ENCODE measurements at places on chromosomes 1 and 21. TPM values are rescaled to one million over a fixed set of nuclear protein-coding genes. Genes with fewer than 3 reads are reported as not detected.

GRCh38 chr1:245871915-245872314 is 635.2 kb downstream of the SMYD3 start:
- no peak for DNase-seq

DNA sequence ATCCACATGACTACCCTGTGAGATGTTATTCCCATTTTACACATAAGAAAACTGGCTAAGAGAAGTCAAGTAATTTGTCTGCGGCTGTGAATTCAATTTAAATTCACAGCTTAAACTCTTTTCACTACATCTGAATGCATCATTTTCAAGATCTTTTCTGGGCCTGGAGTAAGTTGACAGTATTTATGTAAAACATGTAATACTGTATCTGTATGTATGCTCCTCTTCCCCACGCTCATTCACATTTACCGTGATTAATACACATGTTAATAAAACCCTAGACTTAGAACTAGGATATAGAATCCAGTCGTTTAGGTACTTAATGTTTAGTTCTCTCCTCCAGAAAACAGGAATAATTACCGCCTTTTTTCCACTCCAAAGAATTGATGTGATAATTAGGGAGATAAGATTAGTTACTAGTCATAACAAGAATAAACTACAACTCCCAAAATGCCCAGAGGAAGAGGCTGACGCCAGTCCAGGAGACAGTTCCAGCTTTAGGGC is 442 bp upstream of the PPP1R12B start:
- no peak for DNase-seq

DNA sequence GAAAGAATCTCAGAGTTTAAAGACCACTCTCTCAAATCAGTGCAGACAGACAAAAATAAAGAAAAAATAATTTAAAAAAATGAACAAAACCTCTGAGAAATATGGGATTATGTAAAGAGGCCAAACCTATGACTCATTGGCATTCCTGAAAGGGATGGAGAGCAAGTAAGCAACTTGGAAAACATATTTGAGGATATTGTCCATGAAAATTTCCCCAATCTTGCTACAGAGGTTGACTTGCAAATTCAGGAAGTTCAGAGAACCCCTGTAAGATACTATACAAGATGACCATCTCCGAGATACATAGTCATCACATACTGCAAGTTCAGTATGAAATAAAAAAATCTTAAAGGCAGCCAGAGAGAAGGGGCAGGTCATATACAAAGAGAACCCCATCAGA is 43.7 kb upstream of the IVNS1ABP start:
- DNase-seq, result peak; percentile 35

DNA sequence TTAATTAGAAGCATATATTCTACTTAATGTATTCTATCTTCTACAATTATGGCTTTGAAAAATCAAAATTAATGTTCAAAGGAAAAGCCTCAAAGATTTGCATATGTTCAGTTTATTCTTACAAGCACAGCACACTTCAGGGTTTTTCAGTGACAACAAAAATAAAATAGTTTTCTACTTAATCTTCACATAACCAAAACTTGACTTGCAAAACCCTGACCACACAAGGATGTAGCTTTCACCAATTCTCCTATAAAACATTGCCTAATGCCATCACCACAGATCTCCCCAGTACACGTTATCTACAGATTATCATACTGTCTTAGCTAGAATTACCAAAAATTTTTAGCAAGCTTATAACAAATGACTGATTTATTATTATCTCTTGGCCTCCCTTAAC is 23.3 kb downstream of the LPAR3 start:
- no peak for DNase-seq

GRCh38 chr1:91809317-91809716 is 76.6 kb downstream of the TGFBR3 start:
- DNase-seq, result no peak

- DNase-seq, result no peak
Observed at GRCh38 chr1:209945377-209945776, 7.4 kb downstream of the SYT14 start.

DNA sequence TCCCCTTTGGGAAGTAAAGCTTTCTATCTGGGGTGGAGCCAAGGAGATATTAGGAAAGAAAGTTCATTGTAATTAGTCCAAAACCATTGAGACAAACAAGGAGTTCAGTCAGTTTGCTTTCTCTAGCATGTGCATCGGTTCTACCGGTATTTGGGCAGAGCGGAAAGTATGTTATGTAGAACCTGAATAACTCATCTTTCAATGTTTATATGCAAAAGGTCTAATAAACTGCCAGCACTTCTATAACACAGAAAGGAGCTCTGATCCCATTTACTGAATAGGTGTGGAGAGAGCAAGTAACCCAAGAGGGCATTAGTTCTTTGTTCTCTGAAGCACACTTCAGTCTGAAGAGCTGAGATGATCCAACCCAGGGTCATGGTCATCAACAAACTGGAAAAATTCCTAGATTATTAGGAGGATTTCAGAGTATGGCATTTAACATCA is 3.5 kb downstream of the TGFB2 start:
- DNase-seq, result peak; percentile 41

DNA sequence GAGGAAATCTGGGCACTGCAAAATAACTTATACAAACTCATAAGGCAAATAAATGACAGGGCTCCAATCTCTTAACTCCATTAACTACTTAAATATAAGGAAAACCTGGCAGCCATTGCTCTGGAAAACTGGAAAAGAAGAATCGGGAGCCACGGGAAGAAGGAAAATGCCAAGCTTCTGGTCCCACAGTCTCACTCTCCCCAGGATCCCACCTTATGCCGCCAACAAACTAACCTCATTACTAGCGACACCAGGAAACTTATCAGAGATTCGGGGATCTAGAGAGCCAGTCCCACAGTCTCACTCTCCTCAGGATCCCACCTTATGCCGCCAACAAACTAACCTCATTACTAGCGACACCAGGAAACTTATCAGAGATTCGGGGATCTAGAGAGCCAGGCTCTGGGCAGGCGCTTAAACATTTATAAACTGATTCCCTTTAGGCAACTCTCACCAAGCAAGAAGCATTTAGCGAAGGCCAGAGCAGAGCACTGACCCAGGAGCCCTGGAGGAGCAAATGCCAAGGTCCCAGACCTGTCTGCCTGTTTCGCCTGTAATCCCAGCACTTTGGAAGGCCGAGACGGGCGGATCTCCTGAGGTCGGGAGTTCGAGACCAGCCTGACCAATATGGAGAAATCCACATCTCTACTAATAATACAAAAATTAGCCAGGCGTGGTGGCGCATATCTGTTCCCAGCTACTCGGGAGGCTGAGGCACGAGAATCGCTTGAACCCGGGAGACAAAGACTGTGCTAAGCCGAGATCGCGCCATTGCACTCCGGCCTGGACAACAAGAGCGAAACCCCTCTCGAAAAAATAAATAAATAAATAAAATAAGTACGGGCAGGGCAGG is 720 bp downstream of the PSMB2 start:
- peak; percentile 11 for DNase-seq

DNA sequence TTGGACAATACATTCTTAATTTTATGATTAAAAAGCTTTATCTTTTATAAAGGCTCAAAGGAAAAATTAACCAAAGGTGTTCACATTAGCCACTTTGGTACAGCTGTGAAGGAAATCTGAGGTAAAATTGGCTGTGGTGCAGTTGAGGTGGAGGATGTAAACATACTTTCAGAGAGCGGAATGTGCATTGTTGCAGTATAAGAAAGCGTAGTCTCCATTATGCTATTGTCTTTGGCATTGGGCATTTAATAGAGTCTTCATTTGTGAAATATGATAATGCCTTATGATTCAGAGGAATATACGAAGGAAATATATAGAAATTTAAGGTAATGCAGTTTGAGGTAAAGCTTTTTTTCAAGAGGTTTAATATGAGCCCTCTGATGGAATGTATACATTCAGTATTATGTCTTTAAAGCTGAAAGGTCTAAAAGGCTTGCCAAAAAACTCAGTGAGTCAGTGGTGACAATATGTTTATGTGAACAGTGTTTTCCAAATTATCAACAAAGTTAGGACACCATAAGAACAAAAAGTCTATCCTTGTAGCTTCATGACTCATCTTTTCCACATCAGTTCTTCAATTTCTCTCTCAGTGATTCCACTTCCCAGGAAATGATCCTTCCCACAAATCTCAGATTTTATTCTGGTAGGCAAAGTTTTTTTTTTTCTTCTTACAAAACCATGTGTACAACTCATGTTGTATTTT is 26.9 kb upstream of the DDR2 start:
- DNase-seq, result peak; percentile 92

GRCh38 chr1:41514381-41514780 is 29.9 kb upstream of the EDN2 start:
- no peak for DNase-seq

- DNase-seq, result peak; percentile 36
Observed at GRCh38 chr1:31476891-31477846, 64.2 kb downstream of the SERINC2 start.

GRCh38 chr1:46197560-46197963 is 672 bp downstream of the POMGNT1 start:
- no peak for DNase-seq

DNA sequence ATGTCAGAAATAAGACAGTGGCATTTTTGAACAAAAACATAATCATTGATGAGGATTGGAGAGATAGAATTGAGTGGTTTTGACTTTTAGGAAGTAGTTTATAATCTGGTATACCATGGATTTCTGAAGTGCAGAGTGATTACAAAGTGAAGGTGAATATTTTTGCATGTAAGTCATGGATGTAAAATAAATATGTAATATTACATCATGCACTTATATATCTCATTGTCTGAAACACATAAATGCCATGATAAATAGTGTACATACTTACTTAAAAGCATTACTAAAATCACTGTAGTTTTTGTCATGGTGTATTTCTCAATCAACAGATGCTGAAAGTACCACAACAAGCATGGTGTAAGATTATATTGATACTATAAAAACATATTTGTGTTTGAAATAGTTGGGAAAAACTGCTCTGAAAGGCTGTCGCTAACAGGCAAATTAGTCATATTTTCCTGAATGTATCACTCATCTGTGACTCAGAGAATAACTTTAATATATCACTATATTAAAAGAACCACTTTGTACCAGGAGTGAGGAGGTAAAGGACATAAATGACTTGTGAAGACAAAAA is 24.8 kb upstream of the RGS18 start:
- DNase-seq, result peak; percentile 52

GRCh38 chr1:108130794-108131193 is 69.3 kb downstream of the SLC25A24 start:
- no peak for DNase-seq

DNA sequence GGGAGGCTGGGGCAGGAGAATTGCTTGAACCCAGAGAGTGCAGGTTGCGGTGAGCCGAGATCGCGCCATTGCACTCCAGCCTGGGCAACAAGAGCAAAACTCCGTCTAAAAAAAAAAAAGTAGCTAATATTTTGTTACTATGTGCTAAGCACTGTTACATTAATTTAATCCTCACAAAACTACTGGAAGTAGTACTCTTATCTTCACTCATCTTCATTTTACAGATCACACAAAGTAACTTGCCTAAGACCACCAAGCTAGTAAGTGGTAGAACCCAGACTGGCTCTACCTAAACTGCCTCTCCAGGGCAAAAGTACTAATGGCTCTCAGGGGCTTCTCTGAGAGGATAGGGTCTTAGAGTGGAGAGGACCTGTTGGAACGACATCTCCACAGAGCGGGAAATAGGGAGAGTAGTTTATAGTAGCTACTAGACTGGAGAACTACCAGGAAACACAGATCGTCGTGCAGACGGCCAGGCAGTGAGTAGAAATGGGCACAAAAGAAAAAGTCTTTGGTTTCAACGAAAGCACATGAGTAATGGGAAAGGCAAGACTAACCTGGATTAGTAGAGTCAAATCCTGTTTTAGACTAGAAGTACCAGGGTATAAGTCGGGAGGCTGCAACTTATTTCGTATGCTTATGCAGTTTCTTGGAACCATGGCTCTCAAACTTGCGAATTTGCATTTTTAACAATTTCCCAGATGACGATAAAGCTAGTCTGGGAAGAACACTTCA is 1.4 kb downstream of the CLCC1 start:
- DNase-seq, result no peak

GREM2 gene
- not detected for total RNA-seq

PPFIA4 gene
- total RNA-seq, result 0.17 TPM

ALDH4A1 gene
- 17.8 TPM for total RNA-seq

SSU72 gene
- 128 TPM for total RNA-seq

EPHA10 gene
- 0.05 TPM for total RNA-seq

PTPRF gene
- total RNA-seq, result 108 TPM

LEPR gene
- total RNA-seq, result 109 TPM

CDA gene
- 2.4 TPM for total RNA-seq

Measured in dermis blood vessel endothelial cell (primary cell).